ENCODE measurements at places on chromosomes 12 and 14.

- no peak for DNase-seq
Measured at GRCh38 chr14:56490379-56490778, 89.2 kb upstream of the TMEM260 start.

DNA sequence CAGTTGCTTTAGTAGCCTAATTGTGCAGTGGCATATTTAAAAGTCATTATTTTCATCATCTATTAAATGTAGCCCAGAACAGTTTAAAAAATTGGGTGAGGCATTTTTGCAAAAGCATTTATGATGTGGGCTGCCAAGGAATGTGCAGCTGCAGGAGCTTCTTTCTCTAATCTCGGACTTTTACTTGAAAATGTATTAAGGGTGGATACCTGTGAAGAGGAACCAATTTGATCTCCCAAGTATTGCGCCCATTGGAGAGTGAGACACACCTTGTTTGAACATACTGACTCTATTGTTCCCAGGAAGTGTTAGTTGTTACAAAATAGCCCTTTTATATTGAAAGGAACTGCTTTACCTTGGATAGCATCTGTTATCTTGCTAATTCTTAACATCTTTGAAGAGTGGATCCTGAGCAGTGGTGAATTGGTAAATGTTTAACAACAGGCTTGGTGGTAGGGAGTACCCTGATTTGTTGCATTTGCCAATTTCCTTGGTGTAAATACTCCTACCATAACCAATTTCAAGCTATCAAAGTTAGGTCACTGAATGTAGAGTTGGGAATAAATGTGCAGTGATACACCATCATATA lies 42.5 kb upstream of the HMGA2 start:
- no peak for DNase-seq

GRCh38 chr12:88185988-88186387 lies 43.9 kb downstream of the TMTC3 start:
- DNase-seq, result no peak

- no peak for DNase-seq
Measured at GRCh38 chr14:93410893-93411292, 19.8 kb upstream of the UNC79 start.

GRCh38 chr14:90005939-90006530 lies 50.3 kb downstream of the TDP1 start:
- DNase-seq, result no peak

DNA sequence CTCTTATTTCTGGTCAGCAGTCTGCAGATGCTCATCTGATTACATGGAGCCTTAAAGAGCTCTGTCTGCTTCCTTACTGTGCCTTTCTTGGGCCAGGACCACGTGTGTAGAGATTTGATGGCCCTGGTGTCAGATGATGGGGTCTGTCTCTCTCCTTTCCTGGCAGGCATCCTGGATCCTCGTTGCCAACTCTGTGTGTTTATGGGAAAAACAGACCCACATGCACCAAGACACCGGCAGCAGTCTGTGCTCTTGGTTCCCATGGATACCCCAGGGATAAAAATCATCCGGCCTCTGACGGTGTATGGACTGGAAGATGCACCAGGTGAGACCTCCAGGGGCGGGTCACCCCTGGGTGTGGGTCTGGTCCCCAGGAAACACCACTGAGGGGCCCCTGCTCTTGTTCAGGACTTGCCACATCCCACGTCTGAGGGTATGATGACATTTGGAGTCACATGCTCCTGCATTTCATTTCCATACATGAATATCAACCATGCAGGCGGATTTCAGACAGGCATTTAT lies 18.5 kb upstream of the ALDH2 start:
- DNase-seq, result no peak

- DNase-seq, result no peak
Measured at GRCh38 chr14:51066576-51066975, 28.3 kb downstream of the TRIM9 start.

- DNase-seq, result no peak
Measured at GRCh38 chr14:24609655-24610344, at the start of gene GZMH. Gene GZMH, minus strand, starts transcription at chr14:24609685. Its CDS starts 72 bp downstream, at chr14:24609613.

DNA sequence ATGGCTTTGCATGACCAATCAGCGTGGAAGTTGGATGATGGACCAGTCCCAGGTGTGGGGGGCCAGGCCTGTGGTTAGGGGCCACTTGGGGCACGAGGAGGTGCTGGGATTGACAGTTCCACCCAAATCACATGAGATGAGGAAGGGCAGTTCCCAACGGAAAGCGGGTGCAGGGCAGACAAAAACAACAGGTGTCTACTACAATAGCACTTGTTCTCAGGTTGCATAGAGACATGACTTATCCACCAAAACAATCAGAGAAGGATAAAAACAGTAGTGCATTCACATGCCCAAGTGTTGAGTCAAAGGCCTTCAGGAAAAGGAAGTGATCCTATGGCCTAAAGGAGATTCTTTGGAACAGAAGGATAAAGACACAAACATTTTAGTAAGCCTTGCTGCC lies 14.6 kb upstream of the EIF2B2 start:
- no peak for DNase-seq

- DNase-seq, result no peak
Measured at GRCh38 chr12:81957631-81958030, 198.5 kb upstream of the PPFIA2 start.

- DNase-seq, result no peak
Measured at GRCh38 chr12:120095736-120096135, 20.8 kb downstream of the RAB35 start.

DNA sequence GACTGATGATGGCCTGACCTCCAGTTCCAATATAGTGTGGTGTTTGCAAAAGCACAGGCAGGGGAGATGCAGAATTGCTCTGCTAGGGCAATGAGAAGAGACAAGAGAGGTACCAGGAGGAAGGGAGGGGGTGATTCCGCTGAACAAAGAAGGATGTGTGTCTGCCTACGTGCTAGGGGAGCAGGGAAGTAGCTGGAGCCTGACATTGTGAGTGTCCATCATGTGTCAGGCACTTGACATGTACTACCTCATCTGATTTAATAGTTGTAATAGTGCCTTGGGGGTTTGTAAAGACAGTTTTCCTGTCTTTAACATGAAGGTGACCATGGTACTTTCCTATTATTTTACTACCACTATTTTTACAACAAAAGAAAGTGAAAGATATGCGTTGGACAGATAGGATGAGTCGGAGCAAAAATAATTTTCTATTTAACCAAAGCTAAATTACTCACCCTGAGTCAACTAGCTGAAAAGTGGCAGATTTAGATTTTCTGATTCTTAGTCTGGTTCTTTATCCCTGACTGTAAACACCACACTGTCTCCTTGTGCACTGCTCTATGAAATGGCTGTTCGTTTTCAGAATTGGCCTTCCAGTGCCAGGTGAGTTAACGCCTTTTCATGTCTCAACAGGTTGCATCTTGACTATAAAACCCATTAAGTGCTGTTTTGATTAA lies 33.7 kb upstream of the TEAD4 start:
- no peak for DNase-seq

- peak; percentile 12 for DNase-seq
Measured at GRCh38 chr12:4215229-4216186, 58.1 kb upstream of the CCND2 start.

- no peak for DNase-seq
Measured at GRCh38 chr14:94670692-94671285, 58.6 kb downstream of the SERPINA3 start.

GRCh38 chr12:40734276-40734675 lies 42.0 kb downstream of the CNTN1 start:
- no peak for DNase-seq

- no peak for DNase-seq
Measured at GRCh38 chr12:87529413-87529812, 499.8 kb downstream of the C12orf50 start.

DNA sequence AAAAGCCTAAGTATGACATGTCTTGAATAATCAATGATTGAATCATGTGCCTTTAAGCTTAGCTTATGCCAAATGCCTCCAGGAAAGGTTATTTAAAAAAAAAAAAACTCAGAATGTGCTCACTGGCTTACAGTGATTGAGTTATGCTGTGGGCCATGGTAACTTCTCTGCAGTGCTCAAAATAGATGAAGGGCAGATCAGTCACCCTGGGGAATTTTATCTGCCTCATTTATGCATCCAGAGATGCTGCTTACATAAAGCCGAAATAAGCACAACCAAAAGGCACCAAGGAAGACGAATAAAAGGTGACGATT lies 118.7 kb upstream of the MDM1 start:
- DNase-seq, result no peak

- no peak for DNase-seq
Measured at GRCh38 chr12:70040141-70040540, 203.1 kb upstream of the CNOT2 start.

- DNase-seq, result no peak
Measured at GRCh38 chr12:31928246-31929026, 30.8 kb upstream of the RESF1 start.

GRCh38 chr14:60658909-60659585 lies 9.8 kb upstream of the SIX1 start:
- no peak for DNase-seq

GRCh38 chr14:73788317-73788598 lies 63.4 kb upstream of the PTGR2 start:
- DNase-seq, result no peak

- no peak for DNase-seq
Measured at GRCh38 chr14:30921305-30921704, 46.9 kb downstream of the COCH start.

DNA sequence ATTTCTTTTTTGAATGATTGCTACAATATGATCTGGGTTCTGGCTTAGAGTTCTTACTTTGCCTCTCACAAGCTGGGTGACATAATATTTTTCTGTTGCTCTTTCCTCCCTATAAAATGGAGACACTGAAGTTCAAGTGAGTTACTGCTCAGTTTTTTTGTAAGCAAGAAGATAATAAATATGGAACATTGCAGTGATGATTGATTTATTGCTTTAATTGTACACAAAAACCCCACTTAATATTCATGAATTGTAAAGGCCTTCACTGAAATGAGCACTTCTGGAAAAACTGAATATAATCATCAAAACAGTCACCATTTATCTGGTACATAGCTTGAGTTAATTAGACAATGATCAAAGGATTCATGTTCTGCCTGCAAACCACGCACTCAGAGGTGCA lies 71.8 kb upstream of the NAP1L1 start:
- DNase-seq, result no peak

DNA sequence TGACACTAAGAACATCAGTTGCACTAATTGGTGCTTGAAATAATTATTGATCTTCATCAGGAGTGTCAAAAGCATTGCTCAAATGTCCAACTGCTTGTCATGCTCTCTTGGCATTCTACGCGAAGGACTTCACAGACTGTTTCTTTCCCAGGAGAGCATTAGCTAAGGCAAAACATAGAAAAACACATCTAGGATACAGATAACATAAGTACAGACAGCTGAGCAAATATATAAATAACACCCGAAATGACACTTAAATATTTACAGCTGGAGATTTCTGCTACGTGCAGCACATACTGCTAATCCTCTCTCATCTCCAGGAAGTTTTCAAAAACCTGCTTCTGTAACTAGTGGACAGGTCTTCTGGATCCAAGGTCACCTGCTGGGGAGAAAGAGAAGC lies 120.0 kb upstream of the PRMT8 start:
- DNase-seq, result no peak

DNA sequence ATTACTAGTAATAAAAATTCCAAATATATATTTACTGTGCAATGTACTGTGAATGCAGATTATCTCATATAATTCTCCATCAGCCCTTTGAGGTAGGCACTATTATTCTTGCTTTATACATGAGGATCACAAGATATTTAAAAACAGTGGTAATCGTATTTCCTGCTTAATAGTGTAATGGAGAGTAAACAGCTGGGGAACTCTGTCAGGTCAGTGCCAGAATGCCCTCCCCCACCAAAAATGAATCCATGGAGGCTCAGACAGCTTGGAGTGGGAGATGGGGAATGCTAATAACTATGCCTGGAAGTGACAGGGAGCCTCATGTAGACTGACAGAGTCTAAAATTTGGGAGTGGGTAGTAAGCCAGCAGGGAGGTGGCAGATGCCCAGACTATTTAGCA lies 153.6 kb downstream of the PAH start:
- DNase-seq, result no peak

- no peak for DNase-seq
Measured at GRCh38 chr14:61003571-61003970, 22.5 kb downstream of the SLC38A6 start.

DNA sequence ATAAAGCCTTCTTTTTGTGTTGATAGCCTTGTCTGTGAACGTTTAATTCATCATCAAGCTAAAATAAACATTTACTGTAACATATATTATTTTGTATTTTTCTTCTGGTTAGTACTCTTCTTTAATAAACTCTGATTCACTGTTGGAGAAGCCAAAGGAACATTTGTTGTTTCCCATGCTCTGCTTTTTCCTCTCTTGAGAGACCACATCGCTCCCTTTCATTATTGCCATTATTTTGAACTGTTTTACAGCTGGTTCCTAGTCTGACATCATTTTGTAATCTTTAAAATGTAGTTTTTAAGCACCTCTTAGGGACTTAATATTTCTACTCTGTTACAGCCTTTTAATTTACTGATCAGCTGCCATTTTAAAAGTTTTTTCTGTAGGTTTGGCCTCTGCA lies 301.8 kb downstream of the NPAS3 start:
- DNase-seq, result no peak

- no peak for DNase-seq
Measured at GRCh38 chr12:97260786-97261185, 201.8 kb upstream of the RMST start.

DNA sequence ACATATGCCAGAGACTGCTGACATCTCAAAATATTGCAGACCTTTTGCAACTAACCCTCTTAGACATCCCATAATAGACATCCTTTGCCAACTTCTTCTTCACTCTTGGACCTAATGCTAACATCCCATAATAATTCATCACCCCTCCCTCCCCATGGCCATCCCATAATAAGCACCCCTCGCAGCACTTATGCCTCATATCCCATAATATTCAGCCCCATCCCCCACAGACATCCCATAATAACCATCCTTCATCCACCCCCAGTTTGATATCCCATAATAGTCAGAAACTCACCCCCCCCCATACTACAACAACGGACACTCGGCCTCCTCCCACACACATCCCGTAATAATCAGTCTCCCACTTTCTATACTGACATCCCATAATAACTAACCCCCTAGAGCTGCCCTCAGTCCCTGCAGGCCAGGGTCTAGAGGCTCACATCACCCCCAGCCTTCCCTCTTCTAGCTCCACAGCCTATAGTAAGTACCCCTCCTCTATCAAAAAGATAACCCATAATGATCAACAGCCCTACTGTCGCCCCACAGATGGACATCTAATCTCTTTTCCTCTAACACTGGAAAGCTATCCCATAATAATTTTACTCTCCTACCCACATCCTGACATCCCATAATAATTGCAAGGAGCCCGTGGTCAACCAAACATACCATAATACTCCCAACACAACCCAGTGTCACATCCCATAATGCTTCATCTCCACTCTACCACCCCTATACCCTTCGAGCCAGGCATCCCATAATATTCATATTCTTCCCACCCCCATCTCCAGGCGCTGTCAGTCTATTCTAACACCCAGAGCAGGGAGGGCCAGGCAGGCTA lies 792 bp upstream of the CHD4 start:
- no peak for DNase-seq

DNA sequence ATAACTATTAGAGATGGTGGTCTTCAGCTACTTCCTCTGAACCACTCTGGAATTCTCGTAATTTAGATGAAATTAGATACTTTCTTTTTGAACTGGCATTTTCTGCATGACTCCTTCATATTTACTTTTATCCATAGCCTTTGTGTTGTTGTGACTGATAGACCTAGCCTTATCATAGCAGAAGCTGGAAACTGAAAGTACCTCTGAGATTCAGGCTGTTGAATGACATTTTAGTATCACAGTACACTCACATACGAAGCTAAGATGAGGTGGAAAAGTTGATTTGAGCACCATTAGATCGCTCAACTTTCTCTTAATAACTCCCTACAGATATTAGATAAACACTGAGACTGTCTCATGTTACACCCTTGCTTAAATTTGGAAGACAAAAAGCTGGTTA lies 525.1 kb upstream of the FBXO33 start:
- DNase-seq, result no peak
